GM12864 (cell line): ENCODE measurements at places on chromosomes 7 and 10.

DNA sequence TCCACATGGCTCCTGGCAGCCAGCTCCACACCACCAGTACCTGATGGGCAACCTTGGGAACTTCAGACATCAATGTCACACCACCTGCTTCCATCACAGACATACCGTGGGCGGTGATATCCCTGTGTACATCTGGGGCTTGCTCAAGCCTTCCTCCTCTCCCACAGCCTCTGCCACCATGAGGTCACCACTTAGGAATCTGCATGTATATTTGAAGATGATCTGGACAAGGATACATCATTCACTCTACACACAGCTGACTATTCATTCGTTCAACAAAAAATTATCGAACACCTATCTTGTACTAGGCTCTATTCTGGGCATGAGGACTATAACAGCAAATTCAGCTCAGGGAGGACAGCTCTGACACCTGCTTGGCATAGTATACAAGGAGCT lies 6.8 kb downstream of the DLG5 start:
- no peak for DNase-seq

- no peak for DNase-seq
These were observed 7.9 kb upstream of the ZNF248 start for GRCh38 chr10:37865264-37865663.

- no peak for DNase-seq
These were observed 176.2 kb downstream of the GALNT17 start for GRCh38 chr7:71308096-71308495.

GRCh38 chr10:114758331-114758730 lies 63.2 kb upstream of the FHIP2A start:
- no peak for DNase-seq

DNA sequence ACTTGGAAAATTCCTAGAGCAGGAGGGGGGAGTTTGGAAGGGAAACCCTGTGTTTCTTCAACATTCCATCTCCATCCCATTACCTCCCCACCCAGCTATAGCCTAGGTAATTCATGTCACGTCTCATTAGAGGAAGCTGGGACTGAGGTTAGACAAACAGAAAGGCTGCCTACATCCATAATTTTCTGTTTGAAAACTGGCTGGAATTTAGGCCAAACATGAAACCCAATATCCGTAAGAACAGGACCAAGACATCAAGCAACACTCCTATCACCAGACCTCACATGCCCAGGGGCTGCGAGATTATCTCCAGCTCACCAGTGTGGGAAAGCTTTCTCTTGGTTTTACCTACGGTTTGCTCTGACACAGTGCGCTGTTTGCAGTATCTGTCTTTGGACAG lies 316.3 kb downstream of the FRMD4A start:
- DNase-seq = no peak

DNA sequence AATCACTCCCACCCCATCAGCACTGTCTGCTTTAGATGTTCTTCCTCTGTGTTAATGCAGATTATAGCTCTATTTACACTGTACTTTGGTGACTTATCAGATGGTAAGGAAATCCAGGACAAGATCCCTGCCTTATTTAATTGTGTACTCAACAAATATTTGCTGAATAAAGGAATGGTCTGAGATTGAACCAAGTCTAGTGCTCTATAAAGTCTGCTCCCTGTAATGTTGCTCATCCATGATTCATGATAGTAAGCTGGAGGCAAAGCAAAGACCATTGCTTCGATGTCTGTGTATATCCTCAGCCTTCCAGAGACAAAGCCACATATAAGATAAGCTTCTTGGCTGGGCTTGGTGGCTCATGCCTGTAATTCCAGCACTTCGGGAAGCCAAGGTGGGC lies 33.5 kb downstream of the PLCE1 start:
- no peak for DNase-seq

GRCh38 chr7:106757846-106758245 lies 96.9 kb upstream of the CCDC71L start:
- no peak for DNase-seq

GRCh38 chr7:88546808-88547207 lies 212.7 kb upstream of the ZNF804B start:
- peak; percentile 16 for DNase-seq

DNA sequence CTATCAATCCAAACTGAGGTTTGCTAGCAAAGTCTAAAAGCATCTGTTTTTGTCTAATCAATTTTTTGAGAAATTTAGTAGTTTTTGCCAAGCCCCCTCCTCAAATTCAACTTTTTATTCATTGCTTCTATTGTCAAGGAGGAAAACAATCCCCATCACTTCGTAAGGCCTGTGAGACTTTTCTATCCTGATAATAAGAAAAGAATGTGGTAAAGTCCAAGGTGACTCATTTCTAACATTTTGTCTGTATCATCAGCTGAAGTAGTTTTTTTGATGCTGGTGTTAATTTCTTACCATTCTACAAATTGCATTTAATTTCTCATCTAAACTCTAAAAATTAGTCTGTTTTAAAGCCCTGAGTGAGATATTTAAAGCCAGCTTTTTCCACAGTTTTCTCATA lies 11.7 kb downstream of the ANK3 start:
- DNase-seq = no peak

GRCh38 chr10:127434006-127434405 lies 115.1 kb upstream of the NPS start:
- no peak for DNase-seq

DNA sequence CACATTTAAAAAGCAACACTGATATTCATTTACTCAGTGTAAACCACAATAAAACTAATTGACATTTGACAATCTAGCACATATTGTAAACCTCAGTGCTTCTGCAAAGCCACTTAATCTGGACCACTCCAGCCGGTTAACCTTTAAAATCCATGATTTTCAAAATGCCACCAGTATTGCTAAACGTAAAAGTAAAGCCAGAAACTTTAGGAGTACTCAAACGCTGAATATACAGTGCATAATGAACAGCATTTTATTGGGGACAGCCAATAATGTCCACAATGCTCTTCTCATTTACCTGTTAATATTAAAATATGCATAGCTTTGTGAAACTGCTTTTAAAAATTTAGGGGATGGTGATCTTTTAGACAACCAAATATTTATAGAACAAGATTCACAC lies 10.8 kb downstream of the HNRNPA2B1 start:
- no peak for DNase-seq

DNA sequence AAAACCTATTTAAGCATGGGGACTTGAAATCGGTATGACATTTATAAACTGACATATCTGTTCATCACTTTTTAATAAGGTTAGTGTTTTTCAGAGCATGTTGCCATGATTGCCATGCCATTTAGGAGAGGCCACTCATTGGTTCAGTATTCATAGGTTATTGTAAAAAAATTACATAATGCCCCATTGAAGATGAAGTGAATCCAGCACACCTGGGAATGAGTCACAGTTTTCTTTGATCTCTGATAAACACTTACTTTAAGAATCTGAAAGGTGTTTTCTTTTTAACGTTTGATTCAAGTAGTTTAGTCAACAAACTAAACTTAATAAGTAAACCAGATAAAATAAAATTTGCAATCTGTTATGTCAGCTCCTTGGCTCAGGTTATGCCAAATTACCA lies 278.3 kb downstream of the ARL4A start:
- DNase-seq = no peak

DNA sequence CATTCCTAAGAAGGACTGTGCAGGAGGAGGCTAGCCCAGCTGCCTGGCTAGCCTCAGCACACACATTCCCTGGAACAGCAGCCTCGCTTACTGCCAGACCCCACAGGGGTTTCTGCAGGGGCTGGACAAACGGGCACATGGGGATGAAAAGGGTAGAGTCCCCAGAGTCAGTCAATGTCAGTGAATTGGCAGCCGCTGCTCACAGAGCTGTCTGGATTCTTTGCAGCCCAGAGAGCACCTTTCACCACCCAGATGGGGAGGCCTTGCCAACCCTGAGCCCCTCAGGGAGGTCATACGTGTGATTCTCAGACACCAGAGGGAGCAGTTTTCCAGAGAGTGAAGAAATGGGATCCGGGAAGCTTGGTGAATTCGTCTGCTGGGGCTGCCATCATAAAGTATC lies 143.3 kb downstream of the KCNMA1 start:
- DNase-seq = no peak

- no peak for DNase-seq
These were observed 14.4 kb downstream of the SGPL1 start for GRCh38 chr10:70830164-70830563.

- DNase-seq = no peak
These were observed 68.0 kb downstream of the TRIL start for GRCh38 chr7:28890137-28890536.

DNA sequence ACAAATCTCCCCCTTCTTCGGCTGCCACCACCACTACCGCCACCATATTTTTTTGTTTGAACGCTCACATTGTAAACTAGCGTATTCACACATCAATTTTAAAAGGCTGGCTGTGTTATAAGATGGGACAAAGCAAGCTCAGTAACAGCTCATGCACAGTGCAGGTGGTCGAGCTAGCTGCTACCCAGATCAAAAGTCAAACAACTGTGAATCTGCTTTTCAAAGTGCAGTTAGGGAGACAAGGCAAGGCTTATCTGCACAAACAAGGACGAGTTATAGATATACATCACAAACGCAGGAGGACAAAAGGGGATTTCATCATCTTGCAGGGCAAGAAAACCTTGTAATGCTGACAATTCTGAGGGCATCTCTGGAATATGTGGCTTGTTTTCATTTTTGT lies 231.6 kb downstream of the VTI1A start:
- no peak for DNase-seq

- DNase-seq = no peak
These were observed 59.8 kb upstream of the MSRB2 start for GRCh38 chr10:23035569-23035968.

- DNase-seq = no peak
These were observed 41.4 kb upstream of the CD36 start for GRCh38 chr7:80596933-80597517.

- DNase-seq = no peak
These were observed 278.5 kb upstream of the KLF14 start for GRCh38 chr7:131012477-131013031.

DNA sequence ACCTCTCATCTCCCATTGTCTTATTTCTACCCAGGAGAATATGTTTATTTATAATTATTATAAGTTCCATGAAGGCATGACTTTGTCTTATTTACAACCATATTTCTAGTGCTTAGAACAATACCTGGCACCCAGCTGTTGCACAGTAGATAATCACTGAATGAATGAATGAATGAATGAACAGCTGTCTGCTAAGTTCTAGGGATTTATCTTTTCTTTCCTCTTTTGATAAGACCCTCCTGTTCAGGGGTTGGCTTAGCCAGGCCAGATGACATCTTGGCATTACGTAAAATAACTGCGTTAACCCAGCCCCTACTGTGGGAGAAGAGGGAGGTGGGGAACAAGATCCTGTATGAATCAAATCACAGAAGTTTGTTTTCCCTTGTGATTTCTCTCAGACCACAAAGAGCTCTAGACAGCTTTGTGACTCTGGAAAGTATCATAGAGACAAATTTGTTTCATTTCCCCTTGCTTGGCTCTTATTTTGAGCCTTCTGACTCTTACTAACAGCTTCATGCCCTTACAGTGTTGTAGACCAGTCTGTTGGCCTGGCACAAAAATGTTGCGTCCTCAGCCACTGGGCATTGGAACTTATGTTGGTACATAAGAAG lies 8.4 kb downstream of the ZNF862 start:
- DNase-seq = peak; percentile 8

- DNase-seq = no peak
These were observed 3.7 kb upstream of the MAPK8 start for GRCh38 chr10:48302515-48303476.

- no peak for DNase-seq
These were observed 15.8 kb upstream of the ODAD2 start for GRCh38 chr10:28014651-28015050.

DNA sequence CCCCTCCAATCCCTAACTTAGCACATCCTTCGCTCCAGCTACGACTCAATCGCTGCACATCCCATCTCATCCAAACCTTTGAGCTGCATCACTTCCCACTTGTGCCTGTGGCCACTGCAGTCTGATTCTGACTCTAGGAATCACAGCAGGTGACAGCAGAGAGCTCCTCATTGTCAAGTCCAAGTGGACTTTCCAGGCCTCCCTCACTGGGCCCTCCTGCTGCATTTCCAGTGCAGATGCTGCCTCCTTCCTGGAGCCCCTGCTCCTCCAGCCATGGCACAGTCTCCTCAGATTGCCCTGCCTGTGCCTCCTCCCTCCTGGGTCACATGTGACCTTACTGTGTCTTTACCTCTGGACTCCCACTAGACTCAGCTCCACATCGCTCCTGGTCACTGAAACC lies 157.3 kb downstream of the USP6NL start:
- DNase-seq = no peak

GRCh38 chr7:104901240-104901619 lies 112.8 kb upstream of the KMT2E start:
- no peak for DNase-seq

DNA sequence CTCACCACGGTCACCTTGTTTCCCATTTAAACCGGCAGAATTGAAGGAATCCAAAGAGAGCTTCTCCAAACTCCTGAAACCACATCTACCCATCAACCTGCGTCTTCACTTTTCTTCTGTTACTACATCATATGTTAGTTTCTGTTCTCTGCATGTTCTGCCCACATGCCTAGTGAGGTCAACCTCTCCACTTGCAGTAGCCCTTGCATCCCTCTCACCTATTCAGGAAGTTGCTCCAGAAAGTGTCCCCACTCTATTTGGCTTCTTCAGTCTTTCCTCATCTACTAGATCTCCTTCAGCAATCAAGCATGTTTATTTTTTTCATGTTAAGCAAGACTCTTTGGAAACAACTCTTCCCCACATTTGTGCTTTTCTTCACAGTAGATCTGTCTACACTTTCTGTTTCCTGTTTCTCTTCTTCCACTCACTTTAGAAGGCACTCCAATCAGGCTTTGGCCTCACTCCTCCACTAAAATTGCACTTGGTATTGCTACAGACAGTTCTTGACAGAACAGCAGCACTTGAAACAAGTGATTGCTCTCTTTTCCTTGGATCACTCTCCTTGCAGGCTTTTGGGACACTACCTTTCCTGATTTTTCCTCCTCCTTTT lies 7.5 kb downstream of the SAMD9L start:
- DNase-seq = no peak

GRCh38 chr7:99693427-99694200 lies 13.8 kb upstream of the CYP3A5 start:
- DNase-seq = no peak

DNA sequence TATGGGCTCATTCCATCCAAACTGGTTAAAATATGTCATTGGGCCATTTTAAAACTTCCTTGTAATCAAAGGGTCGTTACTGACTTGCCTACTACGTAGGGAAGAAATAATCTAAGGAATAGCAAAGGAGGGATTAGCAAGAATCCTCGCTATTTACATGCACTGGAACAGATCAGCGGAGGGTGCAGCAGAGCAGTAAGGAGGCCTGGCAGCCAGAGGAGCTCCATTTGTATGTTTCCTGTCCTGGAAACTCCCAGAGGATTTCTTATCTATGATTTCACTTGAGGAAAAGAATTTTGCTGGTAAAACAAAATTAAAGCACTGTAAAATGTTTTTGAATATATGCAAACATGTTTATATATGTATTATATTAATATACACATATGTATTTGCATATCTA lies 107.3 kb downstream of the TPK1 start:
- DNase-seq = no peak

- no peak for DNase-seq
These were observed 3.4 kb upstream of the CEP41 start for GRCh38 chr7:130444234-130444633.

- no peak for DNase-seq
These were observed 22.9 kb upstream of the AQP1 start for GRCh38 chr7:30888747-30889146.

- DNase-seq = no peak
These were observed 103.2 kb upstream of the CTBP2 start for GRCh38 chr10:125263551-125263950.

- no peak for DNase-seq
These were observed 91.3 kb downstream of the PARD3 start for GRCh38 chr10:34723750-34724149.

GRCh38 chr7:129495987-129496386 lies 6.3 kb upstream of the SMKR1 start:
- no peak for DNase-seq
